Left renal pelvis (tissue), 4 donors: ENCODE measurements at places on chromosomes 11 and 22.

DNA sequence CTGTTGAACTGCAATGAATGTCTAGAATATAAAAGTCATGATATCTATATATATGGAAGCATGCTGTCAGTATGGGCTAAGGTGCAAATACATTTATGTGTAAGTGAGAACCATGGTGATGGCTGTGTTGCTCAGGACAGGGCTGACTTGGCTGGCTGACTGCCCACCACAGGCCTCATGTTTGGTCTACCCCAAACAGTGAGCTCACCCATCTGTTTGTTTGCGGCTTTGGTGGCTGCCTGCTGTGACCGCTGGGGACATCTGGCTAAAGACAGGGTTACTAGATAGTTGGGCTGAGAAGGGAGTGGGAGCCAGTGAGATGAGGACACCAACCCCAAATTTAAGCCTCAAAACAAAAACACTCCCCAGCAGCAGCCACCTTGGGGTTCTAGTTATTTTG lies 6.3 kb downstream of the CD44 start:
- DNase-seq = no peak

GRCh38 chr22:44404341-44405020 lies 91.7 kb upstream of the SHISAL1 start:
- no peak for DNase-seq

DNA sequence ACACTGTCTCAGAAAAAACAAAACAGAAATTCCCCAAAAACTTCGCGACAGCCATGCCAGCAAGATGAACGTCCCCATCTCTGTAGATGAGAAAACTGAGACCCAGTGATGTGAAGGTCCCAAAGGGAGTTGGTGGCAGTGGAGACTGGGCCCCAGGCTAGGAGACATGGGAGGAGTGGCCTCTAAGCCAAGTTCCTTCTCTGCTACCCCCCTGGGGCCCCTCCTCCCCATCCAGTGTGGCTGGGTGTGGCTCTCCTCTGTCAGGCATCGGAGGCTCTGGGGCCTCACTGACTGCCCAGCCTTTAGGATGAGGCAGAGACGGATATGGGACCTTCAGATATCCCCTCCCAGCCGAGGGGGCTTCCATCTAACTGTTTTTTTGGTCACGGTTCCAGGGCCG lies 9.8 kb downstream of the RELT start:
- no peak for DNase-seq

DNA sequence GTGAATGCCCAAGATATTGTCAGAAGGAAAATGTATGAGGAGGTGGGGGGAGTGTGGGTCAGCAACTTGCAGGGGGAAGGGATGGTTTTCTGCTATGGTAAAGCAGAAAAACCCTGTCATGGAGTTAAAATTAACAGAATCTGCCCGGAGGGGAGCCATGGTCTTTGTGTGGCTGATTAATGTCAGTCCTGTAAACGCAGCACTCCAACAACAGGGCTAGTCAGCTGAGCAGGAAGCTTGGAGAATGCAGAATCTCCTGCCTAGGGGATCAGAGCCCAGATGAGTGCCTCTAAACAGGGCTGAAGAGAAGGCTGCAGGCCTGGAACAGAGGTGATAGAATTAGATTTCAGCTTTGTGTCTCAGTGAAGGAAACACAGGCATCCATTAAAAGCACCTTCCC lies 140.9 kb upstream of the MTNR1B start:
- DNase-seq = no peak

DNA sequence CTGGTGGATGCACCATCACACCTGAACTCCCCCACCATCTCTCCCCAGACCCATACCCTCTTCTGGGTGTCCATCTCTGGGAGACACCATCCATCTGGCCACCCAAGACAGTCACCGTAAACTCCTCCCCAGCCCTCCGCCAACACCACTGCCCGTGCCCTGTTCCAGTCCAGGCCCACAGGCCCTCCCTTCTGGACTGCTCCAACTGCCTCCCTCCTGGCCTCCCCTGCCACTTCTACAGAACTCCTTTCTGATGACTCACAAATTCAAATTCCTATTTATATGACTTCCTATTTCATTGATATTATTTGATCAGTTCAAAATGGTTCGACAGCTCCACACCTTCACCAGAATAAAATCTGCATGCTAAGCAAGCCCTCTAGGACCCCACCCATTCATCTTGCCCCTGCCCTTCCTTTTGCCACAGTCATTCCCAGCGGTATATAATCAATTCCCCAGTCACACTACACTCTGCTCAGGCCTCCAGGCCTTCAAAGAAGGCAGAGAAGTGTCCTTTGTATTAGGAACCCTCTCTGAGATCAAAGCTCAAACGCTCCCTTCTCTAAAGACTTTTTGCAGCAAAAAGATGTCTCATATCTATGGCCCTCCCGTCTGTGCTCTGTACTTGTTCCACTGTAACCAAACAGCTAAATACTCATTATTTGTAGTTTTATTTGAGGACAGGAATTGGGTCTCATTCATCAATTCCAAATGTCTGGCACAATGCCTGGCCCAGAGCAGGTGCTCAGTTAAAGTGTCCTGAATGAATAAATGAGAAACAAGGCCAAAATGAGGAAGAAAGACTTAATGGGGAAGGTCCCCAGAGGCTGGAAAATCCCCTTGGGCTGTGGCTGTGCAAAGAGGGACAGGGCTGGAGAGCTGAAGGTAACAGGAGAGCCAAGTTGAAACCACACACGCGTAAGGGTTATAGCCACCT lies 29.0 kb downstream of the MYH9 start:
- no peak for DNase-seq

DNA sequence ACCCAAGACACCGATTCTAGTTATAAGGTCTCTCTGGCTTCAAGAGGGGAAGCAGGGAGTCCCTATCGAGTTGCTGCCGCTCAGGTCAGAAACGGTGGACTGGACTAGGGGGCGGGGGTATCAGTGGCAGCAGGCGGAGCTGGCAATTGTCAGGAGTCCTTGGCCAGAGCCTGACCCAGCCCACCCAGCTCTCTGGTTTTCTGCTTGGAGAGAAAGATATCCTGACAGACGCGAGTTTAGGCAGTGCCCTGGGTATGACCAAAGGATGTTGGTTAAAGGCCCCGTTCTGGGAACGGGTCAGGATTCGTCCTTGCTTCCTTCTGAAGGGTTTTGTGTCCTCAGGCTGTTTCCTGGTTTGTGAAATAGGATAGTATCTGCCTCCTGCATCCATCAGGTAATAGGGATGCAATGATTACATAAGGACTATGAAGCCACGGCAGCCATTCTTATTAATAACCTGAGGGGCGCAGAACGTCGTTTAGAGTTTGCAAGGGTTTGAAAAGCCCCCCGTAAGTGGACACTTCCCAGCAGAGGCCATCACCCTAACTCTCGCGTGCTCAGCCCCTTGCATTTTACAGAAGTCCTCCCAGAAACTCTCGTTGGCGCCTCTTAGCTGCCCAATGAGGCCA lies 700 bp upstream of the DEPDC5 start:
- no peak for DNase-seq

DNA sequence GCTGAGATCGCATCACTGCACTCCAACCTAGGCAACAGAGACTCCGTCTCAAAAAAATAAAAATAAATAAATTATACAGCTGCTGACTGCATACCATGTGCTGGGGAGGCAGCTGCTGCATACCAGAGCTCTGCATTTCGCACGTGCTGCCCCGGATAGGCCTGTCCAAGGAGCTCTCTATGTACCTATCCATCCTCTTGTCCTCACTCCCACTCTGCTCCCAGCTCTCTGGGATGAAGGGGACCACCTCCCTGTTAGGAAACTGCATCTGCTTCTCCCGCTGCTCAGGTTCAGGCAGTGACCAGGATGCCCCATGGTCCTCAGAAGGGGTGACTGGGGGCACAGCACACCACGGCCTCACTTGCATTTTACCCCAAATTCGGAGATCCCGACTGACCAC lies 302.3 kb downstream of the BRD1 start:
- no peak for DNase-seq

- no peak for DNase-seq
Observed at GRCh38 chr22:17707526-17707925, 66.7 kb downstream of the BID start.

GRCh38 chr11:122796128-122796717 lies 42.1 kb upstream of the CRTAM start:
- DNase-seq = no peak

GRCh38 chr11:66112601-66113499 lies 42.8 kb downstream of the PACS1 start:
- no peak for DNase-seq

DNA sequence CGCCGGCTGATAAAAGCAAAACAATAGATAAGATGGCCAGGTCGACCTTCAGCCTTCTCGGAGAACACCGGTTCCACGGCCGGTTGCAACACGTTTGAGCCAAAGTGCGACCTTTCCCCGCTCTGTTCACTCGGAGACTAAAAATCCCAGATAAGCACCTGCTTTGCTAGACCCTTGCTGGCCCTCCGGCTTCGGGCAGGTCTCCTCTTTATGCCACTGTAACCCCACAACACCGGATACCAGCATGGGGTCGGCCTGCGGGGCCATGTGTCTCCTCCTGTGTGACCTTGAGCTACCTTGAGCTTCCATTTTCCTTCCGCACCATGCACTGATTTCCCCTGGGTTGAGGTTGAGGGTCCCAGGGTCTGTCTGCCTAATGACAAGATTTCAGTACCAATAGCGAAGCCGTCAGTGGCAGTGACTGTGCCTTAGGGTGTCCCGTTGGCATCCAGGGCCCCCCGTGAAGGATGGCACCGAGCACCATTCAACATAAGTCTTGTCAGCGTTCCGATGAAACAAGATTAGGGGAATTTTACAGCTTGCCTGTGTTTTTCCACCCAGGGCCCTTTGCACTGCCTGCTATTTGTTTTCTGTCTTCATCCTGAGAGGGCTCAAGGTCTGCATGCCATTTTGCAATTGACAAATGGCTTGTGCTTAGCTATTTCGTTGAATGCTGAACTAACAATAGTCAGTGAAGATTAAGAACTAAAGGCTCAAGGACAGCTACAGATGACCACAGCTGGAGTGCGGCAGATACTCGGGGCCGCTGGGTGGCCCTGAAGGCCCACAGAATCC lies 118.6 kb downstream of the KCNQ1 start:
- DNase-seq = no peak

- DNase-seq = no peak
Observed at GRCh38 chr11:3855808-3856491, 486 bp downstream of the STIM1 start.

DNA sequence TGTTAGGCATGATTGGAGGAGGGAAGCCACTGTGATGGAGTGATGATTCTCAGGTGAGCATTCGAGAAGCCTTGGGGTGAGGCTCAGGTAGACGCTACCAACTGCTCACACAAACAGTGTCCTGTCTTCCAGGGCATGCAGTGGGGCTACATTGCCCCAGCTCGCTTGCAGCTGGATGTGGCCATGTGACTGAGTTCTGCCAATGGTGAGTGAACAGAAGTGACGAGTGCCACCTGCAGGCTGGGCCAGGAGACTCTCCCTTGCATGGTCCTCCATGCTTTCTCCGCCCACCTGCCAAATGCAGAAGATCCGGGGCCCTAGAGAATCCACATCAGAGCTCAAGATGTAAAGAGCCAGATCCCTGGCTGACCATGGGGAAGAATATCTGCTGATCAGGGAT lies 195.9 kb downstream of the BCR start:
- DNase-seq = no peak

GRCh38 chr11:44624761-44625221 lies 59.3 kb downstream of the CD82 start:
- DNase-seq = no peak

DNA sequence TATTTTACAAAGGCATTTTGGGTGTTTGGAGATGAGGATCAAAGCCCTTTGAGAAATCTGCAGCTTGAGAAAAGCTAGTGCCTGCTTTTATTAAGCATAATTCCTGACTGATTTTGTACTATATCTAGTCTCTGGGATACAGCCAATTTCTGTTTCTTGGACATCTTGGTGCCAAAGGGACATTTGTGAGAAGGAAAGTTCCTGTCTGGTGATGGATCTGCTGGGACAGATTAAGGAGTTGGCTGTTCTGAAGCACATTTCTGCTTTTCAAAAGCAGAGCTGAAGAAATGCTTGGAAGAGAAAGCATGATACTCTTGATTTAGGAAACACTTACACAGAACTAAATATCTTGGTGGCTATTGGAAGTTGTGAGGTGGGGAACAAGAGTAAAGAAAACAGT lies 254.6 kb upstream of the CCDC90B start:
- no peak for DNase-seq

- no peak for DNase-seq
Observed at GRCh38 chr11:115459563-115459962, 44.7 kb downstream of the CADM1 start.

DNA sequence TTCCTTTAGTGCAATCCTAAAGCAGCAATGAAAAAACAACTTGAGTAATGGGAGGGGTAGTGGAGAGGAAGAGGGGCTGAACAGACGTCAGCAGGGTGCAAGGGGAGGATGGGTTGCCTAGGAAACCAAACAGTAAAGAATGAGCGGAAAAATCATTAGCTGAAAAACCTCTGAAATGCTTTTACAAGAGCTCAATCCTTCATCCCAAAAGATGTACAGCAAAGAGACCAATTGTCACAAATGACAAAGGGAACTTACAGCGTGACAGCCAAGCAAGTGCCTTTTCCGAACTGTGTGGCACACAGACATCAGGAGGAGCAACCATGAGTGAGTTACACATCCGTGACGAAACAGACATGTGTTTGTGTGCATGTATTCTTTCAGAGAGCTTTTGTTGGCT lies 104.6 kb downstream of the SIK3 start:
- DNase-seq = no peak

DNA sequence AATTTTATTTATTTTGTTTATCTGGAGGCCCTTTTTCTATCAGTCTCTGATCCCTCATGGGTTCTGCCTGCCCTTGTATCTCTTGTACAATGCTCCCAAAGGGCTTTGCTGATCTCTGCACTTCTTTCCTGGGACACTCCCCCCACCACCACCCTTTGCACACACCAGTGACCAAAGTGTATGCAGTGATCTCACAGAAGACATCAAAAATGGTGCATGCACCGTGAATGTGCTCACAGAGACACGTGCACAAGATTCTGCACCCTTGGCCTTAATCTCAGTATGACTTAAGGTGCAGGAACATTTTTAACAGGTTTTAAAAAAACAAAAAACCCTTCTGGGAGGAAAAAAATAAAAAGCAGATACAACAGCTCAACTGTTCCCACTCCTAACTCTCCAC lies 12.2 kb upstream of the ADSL start:
- no peak for DNase-seq
